Karpas-422 (cell line): ENCODE measurements at places on chromosomes 12 and 14. TPM values are rescaled to one million over a fixed set of nuclear protein-coding genes. Genes with fewer than 3 reads are reported as not detected.

Gene PGF
- 3.5 and 8.3 TPM in 2 replicates for total RNA-seq

GRCh38 chr14:42198010-42198409 is 591.3 kb downstream of the LRFN5 start:
- no peaks in the 10 kb centered on the region for H3K27me3 ChIP-seq
- DNase-seq, result no peak
- H3K4me3 ChIP-seq, result no peak overlapping the region
- no peaks in the 10 kb centered on the region for H3K36me3 ChIP-seq

DNA sequence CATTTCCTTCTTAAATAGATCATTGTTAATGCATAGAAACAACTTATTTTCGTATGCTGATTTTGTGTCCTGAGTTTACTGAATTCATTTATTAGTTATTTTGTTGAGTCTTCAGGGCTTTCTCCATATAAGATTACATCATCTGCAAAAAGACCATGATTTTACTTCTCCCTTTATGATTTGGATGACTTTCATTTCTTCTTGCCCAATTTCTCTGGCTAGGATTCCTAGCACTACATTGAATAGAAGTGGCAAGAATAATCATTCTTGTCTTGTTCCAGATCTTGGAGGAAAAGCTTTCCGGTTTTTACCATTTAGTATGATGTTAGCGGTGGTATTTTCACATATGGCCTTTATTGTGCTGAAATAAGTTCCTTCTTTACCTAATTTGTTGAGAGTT is 303.0 kb upstream of the RTL1 start:
- H3K36me3 ChIP-seq, result no peaks in the 10 kb centered on the region
- no peak for DNase-seq
- no peaks in the 10 kb centered on the region for H3K27me3 ChIP-seq
- no peaks in the 10 kb centered on the region for H3K4me1 ChIP-seq
- H3K4me3 ChIP-seq, result no peak overlapping the region

GRCh38 chr12:115871714-115872113 is 405.8 kb downstream of the MED13L start:
- H3K36me3 ChIP-seq, result no peaks in the 10 kb centered on the region
- no peak overlapping the region for H3K27ac ChIP-seq
- no peak overlapping the region for H3K4me3 ChIP-seq
- DNase-seq, result peak; percentile 69
- no peaks in the 10 kb centered on the region for H3K27me3 ChIP-seq

GRCh38 chr14:31128601-31129526 is 78.7 kb downstream of the HECTD1 start:
- peaks cover 76% of the 10 kb centered on the region for H3K36me3 ChIP-seq
- peaks cover 38% of the 10 kb centered on the region for H3K4me1 ChIP-seq
- H3K27ac ChIP-seq, result peak overlapping the region; percentile 69

DNA sequence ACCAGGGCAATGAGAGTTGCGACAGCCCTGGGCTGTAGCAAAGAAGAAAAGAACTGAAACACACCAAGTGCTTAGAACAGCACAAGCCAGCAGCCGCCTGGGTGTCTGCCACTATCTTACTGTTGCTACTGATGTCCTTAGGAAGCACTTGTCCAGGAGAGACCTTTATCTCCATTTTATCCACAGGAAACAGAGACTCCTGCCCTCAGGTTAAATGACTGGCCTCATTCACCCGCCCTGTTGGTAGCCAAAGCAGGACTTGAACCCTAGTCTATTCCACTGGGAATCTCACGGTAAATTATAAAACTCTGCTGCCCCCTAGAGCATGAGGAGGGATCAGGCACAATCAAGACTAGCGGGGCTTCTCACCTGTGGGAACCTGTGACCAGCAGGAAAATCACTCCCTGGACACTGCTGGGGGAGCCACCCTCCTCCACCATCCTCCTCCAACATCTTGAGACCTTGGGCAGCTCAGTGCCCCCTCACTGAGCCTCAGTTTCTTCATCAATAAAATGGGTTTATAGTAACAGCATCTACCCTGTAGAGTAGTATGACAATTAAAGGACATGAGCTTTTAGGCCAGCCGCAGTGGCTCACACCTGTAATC is 20.5 kb upstream of the TESC start:
- H3K27ac ChIP-seq, result peak overlapping the region; percentile 76

DNA sequence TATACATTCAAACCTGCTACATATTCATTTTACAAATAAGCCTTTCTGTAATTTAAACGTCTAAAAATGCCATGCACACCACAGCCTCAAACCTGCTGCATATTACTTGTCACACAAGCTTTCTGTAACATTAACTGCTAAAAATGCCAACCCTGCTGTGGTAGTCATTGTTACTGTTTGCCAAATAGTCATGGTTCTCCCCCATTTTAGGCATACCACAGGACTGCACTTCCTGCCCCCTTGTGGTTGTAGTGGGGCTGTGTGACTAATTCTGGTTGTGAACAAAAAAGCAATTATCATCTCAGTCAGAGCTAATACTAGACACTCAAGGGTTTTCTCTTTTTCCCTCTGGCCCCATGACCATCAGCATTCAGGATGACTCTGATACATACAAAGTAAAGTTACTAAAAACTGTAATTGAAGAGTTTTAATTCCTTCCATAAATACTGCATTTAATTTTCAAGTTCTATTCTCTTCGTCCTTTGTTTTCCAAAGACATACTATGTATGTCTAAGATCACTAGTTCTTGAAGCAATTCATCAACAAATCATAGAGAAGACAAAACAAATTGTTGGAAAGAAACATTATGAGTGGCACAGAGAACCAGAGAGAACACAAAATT is 5.7 kb upstream of the SLC35F4 start:
- H3K27ac ChIP-seq, result no peak overlapping the region
- no peaks in the 10 kb centered on the region for H3K4me1 ChIP-seq
- no peak overlapping the region for H3K4me3 ChIP-seq
- no peaks in the 10 kb centered on the region for H3K36me3 ChIP-seq

DNA sequence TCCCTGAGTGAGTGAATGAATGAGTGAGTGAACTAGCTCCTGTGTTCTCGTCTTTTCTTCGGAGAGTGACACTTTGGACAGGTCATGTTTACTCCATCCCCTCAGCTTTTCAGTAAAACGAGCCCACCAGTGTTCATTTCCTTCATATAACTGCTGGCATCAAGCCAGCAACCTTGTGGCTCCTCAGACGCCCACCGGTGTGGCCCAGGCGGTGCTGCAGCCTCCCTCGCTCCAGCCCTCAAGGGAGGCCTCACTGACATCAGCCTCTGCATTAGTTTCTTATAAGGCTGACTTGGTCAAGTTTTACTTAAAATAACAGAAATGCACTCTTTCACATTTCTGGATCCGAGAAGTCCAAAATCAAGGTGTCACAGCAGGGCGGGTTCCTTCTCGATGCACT is 188.0 kb downstream of the ZFP36L1 start:
- H3K27ac ChIP-seq, result no peak overlapping the region
- H3K4me3 ChIP-seq, result no peak overlapping the region
- DNase-seq, result no peak
- H3K36me3 ChIP-seq, result no peaks in the 10 kb centered on the region
- H3K27me3 ChIP-seq, result no peaks in the 10 kb centered on the region

DNA sequence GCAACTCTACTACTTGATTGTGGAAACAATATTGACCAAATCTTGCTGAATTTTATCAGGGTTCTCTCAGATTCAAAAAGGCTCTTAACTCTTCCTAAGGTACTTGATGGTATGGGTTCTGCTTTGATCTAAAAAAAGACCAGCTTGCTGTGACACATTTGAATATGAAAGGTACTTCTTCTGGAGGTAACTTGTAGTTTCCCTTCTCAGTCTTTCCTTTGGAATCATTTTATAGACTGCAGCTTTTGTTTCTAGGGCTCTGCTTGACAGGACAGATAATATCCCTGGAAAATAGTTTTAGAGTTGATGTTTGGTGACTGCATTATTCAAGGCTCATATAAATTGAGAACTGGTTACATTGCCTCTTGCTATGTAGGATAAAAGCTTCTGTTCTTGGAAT is 251.9 kb downstream of the FUT8 start:
- H3K27ac ChIP-seq, result no peak overlapping the region
- H3K36me3 ChIP-seq, result no peaks in the 10 kb centered on the region
- no peaks in the 10 kb centered on the region for H3K27me3 ChIP-seq
- DNase-seq, result no peak

GRCh38 chr12:18153826-18154225 is 63.8 kb upstream of the RERGL start:
- H3K27me3 ChIP-seq, result no peaks in the 10 kb centered on the region
- H3K4me3 ChIP-seq, result no peak overlapping the region
- no peak for DNase-seq
- no peak overlapping the region for H3K27ac ChIP-seq

- H3K4me3 ChIP-seq, result no peak overlapping the region
- H3K36me3 ChIP-seq, result no peaks in the 10 kb centered on the region
- peaks cover 5% of the 10 kb centered on the region; the same call in 1 of the 2 replicates for H3K4me1 ChIP-seq
These were observed 493.9 kb downstream of the EGLN3 start for GRCh38 chr14:33457021-33457420.

GRCh38 chr12:114448618-114448933 is 42.6 kb upstream of the TBX5 start:
- H3K36me3 ChIP-seq, result no peaks in the 10 kb centered on the region
- DNase-seq, result no peak
- H3K27ac ChIP-seq, result no peak overlapping the region
- H3K4me3 ChIP-seq, result no peak overlapping the region

Gene ACSM4
- not detected in 2 replicates for total RNA-seq

DNA sequence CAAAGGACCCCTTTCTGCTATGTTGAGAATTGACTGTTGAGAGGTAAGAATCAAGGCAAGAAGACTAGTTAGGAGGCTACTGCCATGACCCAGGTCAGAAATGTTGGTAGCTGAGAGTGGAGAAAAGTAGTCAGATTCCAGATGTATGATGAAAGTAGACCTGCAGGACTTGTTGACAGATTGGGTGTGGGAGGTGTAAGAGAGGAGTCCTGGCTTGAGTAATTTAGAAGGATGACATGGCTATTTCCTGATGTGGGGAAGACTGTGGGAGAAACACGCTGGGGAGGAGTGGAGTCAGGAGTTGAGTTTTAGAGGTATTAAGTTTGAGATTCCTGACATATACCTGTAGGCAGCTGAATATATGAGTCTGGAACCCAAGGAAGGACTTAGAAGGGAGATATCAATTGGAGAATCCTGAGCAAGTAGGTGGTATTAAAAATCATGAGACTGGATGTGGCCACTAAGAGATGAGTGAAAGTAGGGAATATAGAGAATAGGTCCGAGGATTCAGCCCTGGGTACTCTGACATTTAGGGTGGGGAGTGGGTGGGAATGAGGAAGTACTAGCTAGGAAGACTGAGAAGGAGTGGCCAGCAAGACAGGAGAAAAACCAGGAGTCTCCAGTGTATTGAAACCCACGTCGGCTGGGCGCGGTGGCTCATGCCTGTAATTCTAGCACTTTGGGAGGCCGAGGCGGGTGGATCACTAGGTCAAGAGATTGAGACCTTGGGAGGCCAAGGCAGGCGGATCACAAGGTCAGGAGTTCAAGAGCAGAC is 12.6 kb upstream of the DDX47 start:
- H3K27me3 ChIP-seq, result no peaks in the 10 kb centered on the region
- no peak overlapping the region for H3K4me3 ChIP-seq
- no peak overlapping the region for H3K27ac ChIP-seq
- H3K36me3 ChIP-seq, result no peaks in the 10 kb centered on the region
- H3K4me1 ChIP-seq, result no peaks in the 10 kb centered on the region

GRCh38 chr12:117646520-117646919 is 285.1 kb upstream of the NOS1 start:
- no peaks in the 10 kb centered on the region for H3K27me3 ChIP-seq
- DNase-seq, result no peak
- no peak overlapping the region for H3K4me3 ChIP-seq
- no peak overlapping the region for H3K27ac ChIP-seq
- H3K4me1 ChIP-seq, result no peaks in the 10 kb centered on the region
- no peaks in the 10 kb centered on the region for H3K36me3 ChIP-seq

Gene MCRS1
- 28.6 and 51.8 TPM in 2 replicates for total RNA-seq

Gene SDR9C7
- not detected in 2 replicates for total RNA-seq

- H3K27me3 ChIP-seq, result no peaks in the 10 kb centered on the region
- DNase-seq, result no peak
- H3K4me1 ChIP-seq, result peaks cover 50% of the 10 kb centered on the region
These were observed 77.3 kb downstream of the PPM1A start for GRCh38 chr14:60326274-60326673.

Gene KITLG
- total RNA-seq, result not detected in 2 replicates

GRCh38 chr14:62445570-62445969 is 599.7 kb downstream of the KCNH5 start:
- H3K27me3 ChIP-seq, result peaks cover under 1% of the 10 kb centered on the region; the same call in 1 of the 2 replicates
- no peaks in the 10 kb centered on the region for H3K36me3 ChIP-seq
- DNase-seq, result no peak
- no peak overlapping the region for H3K27ac ChIP-seq
- H3K4me1 ChIP-seq, result no peaks in the 10 kb centered on the region
- no peak overlapping the region for H3K4me3 ChIP-seq

DNA sequence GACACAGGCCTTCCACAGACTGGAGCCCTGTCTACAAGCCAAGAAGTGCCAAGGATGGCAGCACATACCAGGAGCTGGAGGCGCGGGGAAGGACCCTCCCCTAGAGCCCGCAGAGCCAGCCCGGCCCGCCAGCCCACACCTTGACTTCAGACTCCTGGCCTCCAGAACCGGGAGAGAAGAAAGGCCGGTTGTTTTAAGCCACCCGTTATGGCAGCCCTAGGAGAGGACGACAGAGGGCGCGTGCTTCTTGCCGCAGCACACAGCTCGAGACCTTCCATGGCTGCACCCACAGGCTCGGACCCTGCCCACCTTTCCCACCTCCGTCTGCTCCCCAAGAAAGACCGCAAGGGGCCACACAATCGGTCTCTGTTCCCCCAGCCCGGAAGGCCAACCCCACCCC is 53.7 kb downstream of the RNF34 start:
- peaks cover 13% of the 10 kb centered on the region; the same call in 1 of the 2 replicates for H3K36me3 ChIP-seq
- no peak for DNase-seq
- H3K4me1 ChIP-seq, result no peaks in the 10 kb centered on the region
- H3K4me3 ChIP-seq, result no peak overlapping the region

DNA sequence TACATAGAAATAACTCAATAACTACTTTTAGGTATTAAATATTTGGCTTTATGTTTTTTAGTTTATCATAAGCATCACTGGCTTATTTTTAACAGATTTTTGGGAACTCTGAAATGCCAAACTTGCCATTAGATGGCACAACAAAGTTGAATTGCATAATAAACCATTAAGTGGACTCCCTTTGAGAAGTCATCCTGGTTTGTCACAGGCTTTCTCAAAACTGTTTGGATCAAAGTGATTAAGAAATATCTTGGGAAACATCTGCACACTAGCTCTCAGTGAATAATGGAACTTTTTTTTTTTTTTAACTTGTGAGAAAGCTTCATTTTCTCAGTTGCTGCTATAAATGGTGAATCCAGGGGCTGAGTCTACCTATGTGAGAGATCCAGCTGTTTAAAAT is 4.3 kb downstream of the SLC16A7 start:
- peaks cover 21% of the 10 kb centered on the region for H3K4me1 ChIP-seq
- no peak for DNase-seq
- no peak overlapping the region for H3K4me3 ChIP-seq
- peaks cover 41% of the 10 kb centered on the region for H3K36me3 ChIP-seq
- no peak overlapping the region for H3K27ac ChIP-seq
- H3K27me3 ChIP-seq, result no peaks in the 10 kb centered on the region

GRCh38 chr12:83629931-83630330 is 943.2 kb downstream of the TMTC2 start:
- no peak for DNase-seq
- no peak overlapping the region for H3K4me3 ChIP-seq
- H3K27ac ChIP-seq, result no peak overlapping the region
- no peaks in the 10 kb centered on the region for H3K4me1 ChIP-seq
- H3K27me3 ChIP-seq, result no peaks in the 10 kb centered on the region
- no peaks in the 10 kb centered on the region for H3K36me3 ChIP-seq

Gene ANKRD33
- not detected in 2 replicates for total RNA-seq

- no peaks in the 10 kb centered on the region; the same call in 1 of the 2 replicates for H3K36me3 ChIP-seq
- H3K27ac ChIP-seq, result peak overlapping the region; percentile 95
- DNase-seq, result no peak
- H3K4me3 ChIP-seq, result peak overlapping the region; percentile 49; the same call in 1 of the 2 replicates
- H3K4me1 ChIP-seq, result peaks cover 55% of the 10 kb centered on the region
These were observed 219.1 kb downstream of the PHLDA1 start for GRCh38 chr12:75812271-75813018.
